ENCODE measurements at places on chromosomes 16 and 17.

DNA sequence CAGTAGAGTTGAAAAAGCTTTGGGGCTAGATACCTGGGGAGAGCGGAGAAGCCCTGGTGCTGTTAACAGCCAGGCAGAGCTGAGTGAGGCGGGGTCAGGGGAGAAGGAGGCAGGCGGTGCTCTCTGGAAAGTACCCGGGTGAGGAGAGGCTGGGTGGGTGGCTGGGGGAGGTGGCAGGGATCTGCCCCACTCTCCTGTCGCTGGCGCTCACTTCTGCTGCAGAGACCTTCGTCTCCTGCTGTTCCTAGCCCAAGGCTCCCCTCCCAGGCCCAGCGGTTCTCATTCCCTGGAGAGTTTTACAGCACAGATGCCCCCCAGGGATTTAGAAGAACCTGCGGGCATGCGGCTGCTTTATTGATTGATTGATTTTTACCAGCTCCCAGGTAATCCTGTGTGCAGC, 302.8 kb downstream of the IRF8 start:
- DNase-seq: no peak

GRCh38 chr16:84532291-84532724, 27.8 kb upstream of the MEAK7 start:
- DNase-seq: no peak

DNA sequence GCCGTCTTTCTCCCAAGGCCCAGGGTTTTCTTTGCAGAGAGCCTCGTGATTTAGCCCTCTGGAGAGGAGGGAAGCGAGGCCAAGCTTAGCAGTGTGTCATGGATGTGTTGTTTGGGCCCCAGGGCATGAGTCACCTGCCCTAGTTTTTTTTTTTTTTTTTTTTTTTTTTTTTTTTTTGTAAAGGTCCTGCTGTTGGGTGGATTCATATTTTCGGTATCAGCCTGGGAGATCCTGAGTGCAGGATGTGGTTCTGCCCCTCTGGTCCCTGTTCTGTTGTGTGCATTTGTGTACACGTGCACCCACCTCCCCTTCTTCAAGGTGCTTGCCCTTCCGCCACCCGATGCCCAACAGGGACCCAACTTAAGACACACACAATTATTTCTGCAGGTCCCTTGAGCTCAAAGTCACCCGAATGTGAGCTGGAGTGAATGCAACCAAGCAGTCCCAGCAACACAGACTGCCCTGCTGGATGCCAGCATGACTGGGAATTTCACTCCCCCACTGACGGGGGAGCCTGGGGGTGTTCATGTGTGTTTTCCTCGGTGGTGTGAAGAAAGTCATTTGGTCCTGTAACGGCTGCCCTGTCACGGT, 265.8 kb upstream of the TNRC6C start:
- no peak for DNase-seq

DNA sequence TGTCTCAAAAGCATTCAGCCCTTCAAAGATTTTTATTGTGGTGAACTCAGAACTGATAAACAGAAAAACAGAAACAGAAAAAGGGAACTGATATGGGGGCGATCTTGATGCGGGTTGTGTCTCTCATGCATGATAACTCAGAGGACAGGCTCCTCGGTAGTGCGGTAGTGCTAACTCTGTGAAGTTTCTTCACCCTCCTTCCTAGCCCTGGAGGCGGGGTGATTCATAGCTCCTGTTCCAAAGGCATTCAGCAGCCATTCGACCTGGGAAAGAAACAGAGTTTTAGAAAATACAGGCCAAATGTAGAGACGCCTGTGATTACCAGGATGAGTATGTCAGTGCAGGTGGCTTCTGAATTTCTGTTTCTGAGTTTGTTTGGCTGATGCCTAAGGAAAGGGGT, 5.5 kb upstream of the MAF start:
- no peak for DNase-seq

DNA sequence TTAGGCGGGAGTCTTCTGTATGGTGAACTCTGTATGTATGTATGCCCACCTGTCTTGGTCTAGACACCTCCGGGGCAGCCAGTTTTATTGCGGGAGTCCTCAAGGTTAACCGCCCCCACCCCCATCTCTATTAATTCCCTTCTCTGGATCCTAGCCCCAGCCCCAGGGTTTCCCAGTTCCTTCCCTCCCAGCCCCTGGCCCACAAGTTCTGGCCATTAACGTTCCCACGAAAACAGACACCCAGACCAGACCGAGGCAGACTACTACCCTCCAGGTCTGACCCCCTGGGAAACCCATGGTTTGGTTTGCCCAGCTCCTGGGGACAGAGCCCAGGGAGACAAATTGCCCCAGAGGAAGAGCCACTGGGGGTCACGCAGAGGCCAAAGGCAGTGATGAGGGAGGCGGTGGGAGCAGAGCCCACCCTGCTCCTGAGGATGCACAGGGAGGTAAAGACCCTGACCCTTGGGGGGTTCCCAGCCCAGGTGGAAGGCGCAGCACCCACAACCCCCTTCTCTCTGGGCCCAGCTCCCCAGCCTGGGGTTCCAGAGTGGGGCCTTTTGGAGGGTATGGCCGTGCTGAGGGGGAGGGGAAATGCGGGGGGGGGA, 8.5 kb downstream of the TBKBP1 start:
- no peak for DNase-seq

DNA sequence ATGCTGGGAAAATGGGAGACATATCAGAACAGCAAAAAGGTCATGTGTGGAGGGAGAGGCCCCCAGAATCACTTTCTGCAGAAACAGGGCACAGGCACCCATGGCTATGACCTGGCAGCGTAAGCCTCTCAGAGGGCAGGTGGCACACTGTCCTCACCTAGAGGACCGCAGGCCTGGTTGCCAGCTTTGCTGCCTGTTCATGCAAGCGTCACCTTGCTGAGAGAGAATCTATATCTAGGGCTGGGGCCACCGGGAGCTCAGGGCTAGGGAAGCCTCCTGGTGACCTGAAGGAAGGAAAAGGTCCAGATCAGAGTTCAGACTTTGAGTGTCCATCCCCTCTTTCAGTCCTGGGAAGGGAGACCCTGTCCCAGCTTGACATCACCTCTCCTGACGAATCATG, 78.7 kb downstream of the GOSR1 start:
- no peak for DNase-seq

GRCh38 chr16:977081-977701, 4.4 kb upstream of the SOX8 start:
- DNase-seq: no peak

GRCh38 chr17:77546772-77547241, 406.0 kb downstream of the SEC14L1 start:
- DNase-seq: no peak

GRCh38 chr16:52212841-52213240, 334.1 kb downstream of the TOX3 start:
- DNase-seq: no peak

DNA sequence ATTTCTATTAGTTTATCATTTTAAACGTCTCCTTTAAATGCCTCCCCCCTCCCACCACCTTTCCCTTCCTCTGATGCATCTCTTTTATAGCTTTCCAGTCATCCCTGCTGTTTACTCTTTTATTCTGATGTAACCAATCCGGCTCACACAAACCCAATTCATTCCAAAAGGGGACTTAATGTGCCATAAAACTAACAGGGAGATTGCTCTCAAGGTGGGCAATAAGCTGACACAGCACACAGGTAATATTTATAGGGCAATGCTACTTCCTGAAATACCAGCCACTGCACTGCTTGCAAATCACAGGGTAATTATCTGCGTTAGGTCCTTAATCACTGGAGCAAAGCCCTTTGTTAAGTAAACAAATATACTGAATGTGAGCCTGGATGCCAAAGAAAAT, 23.3 kb upstream of the CA10 start:
- no peak for DNase-seq

- no peak for DNase-seq
These were observed 10.6 kb upstream of the NUDT16L1 start for GRCh38 chr16:4682616-4683254.

DNA sequence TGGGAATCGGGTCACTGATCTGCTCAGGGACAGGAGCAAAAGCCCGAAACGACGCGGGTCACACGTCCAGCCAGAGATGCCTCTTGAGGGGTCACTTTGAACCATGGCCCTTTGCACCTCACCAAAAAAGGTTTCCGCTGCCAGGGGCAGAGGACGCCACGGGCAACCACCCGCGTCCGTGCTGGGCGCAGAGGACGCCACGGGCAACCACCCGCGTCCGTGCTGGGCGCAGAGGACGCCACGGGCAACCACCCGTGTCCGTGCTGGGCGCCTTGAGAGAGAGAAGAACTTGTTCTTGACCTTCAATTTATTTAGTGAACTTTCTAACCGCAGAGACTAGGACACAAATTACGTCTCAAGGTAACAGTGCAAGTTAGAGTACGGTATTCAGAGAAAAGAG, 35.5 kb downstream of the TIMM22 start:
- no peak for DNase-seq

- no peak for DNase-seq
These were observed 49.8 kb upstream of the ACSF3 start for GRCh38 chr16:89043636-89044417.

DNA sequence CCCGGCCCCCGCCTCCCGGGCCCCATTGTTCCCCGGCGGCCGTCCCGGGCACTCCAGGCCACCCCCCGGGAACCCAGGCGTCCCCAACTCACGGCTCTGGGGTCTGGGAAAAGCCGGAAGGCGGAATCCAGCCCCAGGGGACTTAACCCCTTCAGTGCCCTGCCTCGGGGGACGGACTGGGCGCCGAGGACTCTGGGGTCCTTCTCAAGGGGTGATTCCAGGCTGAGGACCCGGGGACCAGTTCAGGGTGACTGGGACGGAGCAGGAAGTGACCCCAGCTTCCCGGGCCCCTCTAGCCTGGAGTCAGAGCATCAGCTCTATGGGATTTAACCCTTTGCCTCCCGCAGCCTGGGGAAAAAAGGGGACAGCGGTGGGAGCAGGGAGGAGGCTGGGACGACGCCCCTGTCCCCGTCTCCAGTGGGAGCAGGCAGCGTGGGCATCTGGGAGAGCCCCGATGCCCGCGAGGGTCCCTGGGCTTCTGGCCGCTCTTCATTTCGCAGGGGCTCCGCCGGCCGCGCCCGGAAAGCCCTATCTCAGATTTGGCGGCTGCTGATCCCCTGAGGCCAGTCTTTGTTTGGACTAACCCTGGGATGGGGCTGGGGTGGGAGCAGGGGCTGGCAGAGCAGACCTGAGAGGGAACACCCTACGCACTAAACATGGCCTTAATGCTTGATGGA, at the start of gene ZNF629:
ZNF629 (minus strand) TSS at position 270 of the 677 bp plus-strand sequence. CDS start 2,723 bp downstream, outside the sequence.
- DNase-seq: no peak

GRCh38 chr17:41976142-41976768, 9.7 kb downstream of the CNP start:
- DNase-seq: no peak

DNA sequence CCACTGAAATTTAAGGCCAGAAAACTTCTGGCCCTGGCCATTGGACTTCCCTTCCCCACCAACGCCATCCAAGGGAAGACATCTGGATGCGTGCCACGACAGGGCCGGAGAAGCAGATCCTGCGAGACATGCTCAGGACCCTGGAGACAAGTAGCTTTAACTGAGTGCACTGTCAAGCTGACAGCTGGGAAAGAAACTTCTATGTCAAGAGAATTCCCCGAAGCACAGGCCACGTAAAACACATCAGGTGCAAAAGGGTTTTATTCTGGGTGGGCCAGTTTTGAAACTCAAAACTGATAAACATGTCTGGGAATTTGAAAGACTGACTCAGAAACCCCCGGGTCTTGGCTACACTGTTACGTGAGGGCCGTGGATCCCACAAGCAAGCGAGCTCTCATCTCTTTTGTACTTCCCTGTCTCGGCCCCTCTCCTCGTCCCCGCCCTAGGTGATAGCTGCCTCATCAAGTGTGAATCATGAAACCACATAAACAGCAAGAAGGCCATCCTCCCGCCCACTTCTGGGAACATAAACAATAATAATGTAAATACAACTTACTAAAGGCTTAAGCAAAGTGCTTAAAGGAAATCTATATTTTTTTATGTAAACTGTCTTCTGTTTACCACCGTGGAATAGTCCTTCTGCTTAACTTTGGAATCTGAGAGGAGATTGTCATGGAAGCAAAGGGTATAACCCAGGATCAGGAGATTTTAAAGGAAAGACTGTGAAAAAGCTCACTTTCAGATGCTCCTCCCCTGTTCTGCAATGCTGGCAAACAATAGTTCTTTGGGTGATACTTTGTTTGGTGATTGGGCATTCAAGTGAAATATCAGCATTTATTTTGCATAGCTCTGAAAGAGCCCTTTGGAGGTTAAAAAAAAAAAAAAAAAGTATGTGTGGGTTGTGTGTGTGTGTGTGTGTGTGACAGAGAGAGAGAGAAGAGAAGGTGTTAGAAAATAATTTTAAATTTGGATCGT, 406.0 kb upstream of the MAF start:
- no peak for DNase-seq

GRCh38 chr16:29676989-29677785, 1.8 kb upstream of the QPRT start:
- no peak for DNase-seq

DNA sequence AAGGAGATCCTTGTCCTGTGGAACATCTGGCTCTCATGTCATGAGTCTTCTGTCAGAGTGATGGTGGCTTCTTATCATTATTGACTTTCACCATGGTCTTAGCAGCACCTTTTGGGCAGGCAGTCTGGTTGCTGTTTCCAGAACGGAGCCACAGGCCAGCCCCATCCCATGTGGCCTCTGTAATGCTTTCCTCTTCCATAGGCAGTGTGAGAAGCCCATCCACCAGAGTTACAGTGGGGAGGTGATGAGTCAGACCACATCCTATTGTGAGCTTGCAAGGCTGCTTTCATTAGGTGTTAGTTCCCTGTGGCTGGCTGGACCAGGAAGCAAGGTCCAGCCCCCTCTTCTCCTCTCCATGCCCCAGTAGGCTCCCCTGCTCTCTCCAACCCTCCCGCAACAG, 30.8 kb upstream of the SPACA3 start:
- no peak for DNase-seq

DNA sequence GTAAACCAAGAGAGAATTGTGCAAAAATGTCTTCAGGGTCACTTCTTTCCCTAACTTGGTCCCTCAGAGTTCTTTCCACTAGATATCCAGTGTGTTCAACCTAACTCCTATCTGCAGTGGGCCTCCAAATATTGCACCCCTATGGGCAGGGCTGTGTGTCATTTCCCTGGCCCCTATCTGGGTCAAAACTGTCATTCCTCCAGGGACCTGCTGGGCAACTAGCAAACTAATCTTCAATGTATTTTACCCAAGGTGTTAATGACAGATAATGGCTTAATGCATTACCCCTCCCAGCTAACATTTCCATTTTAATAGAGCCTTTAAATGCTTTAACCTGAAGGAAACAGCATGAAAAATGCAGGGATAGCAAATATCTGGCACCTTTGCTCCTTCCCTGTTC, 25.8 kb upstream of the SKAP1 start:
- DNase-seq: no peak

DNA sequence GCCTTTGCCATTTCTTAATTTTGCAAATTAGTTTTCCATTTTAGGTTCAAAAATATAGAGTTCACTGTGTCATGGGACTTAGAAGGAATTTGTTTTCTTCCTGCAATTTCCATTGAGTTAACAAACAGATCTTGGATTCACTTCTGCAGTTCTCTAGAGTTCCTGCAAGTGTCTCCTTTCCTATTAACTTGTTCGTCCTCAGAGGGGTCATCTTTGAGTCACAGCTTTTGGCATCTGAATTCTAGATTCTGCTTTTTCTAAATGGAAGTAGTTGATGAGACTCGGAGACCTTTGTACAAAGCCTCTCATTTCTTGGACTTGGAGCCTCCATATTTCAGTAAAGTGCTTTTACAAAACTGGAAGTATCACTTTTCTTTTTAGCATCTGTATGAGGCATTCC, 323.3 kb downstream of the BCAS3 start:
- DNase-seq: no peak

Measured in stimulated activated CD8-positive, alpha-beta memory T cell treated with anti-CD3 and anti-CD28 coated beads, Interleukin-4, amount 100 ng/mL, for 24 hours (primary cell).